ENCODE measurements at places on chromosomes 6 and 20.

GRCh38 chr6:167778497-167779128 is 48.1 kb upstream of the AFDN start:
- DNase-seq: no peak

DNA sequence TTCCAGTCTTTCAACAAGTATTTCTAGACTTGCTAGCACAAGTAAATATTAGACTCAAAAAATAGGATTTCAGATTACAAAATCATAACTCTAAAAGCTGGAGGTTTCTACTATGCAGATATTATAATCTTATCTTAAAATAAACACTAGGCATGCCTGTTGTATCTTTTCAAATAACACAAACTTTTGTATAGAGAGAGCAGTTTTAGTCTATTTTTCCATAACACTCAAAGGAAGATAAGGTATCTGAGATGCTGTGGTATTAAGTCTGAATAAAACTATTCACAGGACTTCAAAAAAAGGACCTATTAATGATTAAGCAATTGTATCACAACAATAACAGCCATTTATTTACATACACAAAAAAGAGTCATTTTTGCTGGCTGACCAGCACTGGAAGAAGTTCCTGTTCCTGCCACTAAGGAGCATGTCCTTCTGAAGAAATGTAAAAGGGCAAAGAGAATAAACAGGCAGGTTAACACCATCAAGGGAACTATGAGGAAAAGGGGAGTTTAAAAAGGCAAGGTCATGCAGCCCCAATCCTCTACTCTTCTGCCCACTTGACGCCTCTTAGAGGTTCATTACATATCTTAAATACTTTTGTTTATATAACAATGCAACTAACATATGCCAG is 39.4 kb downstream of the REPS1 start:
- no peak for DNase-seq

DNA sequence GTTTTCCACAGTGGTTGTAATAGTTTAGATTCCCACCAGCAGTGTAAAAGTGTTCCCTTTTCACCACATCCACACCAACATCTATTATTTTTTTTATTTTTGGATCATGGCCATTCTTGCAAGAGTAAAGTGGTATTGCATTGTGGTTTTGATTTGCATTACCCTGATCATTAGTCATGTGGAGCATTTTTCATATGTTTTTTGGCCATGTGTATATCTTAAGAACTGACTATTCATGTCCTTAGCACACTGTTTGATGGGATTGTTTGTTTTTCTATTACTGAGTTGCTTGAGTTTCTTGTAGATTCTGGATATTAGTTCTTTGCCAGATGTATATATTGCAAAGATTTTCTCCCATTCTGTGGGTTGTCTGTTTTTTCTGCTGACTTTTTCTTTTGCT is 820.1 kb downstream of the TENT5A start:
- no peak for DNase-seq

DNA sequence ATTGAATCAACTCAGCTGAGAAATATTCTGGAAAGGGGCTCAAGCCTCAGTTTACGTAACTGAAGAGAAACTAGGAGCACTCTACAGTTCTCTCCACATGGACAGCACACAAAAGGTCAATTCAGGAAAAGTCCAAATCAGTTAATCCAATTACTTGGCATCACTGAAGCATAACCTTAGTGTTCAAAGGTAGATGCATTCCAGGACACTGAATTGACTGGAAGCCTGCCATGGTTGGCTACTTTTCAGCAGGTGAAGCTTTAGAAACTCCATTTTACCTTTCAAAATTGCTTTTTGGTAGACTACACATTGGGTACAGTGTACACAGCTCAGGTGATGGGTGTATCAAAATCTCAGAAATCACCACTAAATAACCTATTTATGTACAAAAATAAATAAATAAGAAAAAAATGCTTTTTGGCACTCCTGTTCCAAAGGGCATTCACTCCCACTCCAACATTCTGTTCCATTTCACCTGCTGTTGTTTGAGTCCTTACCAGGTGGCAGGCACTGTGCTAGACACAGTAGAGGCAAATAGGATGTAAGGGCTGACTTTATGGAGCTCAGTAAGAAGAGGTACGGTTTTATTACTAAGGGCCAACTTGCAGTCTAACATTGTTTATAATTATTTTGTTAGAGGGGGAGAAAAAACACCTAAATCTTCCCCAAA is 153.4 kb downstream of the FAXC start:
- no peak for DNase-seq

GRCh38 chr20:1376007-1376406 is 16.8 kb downstream of the FKBP1A start:
- no peak for DNase-seq

- no peak for DNase-seq
Measured at GRCh38 chr6:119192200-119192599, 113.7 kb upstream of the FAM184A start.

- DNase-seq: no peak
Measured at GRCh38 chr20:46178891-46179290, 60.8 kb downstream of the CD40 start.

GRCh38 chr20:33276303-33277113 is 6.5 kb upstream of the BPIFB1 start:
- no peak for DNase-seq

DNA sequence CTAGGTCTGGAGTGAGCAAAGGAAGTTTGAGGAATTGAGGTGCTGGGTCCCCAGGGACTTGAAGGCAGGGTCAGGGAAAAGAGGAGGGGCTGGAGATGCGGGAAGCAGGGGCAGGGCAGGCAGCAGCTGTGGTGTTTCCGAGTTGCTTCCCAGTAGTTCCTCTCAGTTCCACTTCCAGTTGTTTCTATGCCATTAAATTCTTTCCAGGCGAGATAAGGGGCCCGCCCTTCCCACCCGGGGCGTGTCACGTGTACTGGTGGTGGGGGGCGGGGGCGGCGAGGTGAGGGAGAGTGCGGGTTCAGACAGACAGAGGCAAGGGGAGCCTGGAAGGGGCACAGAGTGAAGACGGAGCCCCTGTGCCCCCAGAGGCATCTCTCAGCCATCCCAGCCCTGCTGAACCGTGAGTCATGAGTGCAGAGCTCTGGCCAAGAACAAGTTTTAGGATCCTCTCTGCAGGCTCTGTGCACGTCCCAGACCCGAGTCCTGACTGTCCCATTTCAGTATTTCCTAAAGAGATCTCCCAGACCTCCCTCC is 977 bp downstream of the TNXB start:
- DNase-seq: no peak

DNA sequence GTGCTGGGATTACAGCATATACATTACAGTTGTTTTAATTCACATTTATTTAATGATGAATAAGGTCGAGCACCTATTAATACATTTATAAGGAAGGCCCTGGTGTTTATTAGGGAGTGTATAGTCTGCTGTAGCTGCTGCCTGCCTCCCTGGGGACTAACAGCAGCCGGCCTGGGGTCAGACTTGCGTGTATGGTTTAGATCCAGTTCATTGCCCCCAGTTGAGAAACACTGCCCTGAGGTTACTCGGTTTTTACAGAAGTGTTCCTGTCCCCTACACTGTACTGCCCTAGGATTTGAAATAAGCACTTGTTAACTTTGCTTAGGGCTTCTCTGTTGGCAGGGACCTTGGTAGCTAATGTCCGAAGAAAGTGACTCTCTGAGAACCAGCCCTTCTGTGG is 4.0 kb downstream of the TTPAL start:
- DNase-seq: no peak

GRCh38 chr6:111553580-111553979 is 52.1 kb downstream of the TRAF3IP2 start:
- DNase-seq: no peak

GRCh38 chr6:3423439-3424184 is 33.2 kb downstream of the SLC22A23 start:
- no peak for DNase-seq

GRCh38 chr20:54362283-54362682 is 113.1 kb upstream of the DOK5 start:
- no peak for DNase-seq

GRCh38 chr6:40477246-40478126 is 109.7 kb downstream of the LRFN2 start:
- no peak for DNase-seq

DNA sequence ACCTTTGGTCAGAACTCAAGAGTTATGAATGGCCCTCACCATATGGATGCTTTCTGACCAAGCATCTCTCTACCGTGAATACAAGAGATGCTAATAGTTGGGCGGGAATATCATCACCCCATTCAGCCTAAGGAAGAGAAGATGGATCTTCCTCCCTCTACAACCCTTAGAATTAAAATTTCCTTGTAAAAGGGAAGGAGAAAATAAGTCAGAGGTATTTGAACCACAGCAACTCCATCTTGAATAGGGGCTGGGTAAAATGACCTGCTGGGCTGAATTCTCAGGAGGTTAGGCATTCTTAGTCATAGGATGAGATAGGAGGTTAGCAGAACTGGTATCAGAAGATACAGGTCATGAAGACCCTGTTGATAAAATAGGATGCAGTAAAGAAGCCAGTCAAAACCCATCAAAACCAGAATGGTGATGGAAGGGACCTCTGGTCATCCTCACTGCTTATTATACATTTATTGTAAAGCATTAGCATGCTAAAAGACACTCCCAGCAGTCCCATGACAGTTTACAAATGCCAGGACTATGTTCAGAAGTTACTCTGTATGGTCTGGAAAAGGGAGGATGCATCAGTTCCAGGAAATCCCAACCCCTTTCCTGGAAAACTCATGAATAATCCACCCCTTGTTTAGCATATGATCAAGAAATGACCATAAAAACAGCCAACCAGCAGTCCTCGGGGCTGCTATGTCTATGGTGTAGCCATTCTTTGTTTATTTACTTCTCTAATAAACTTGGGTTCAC is 101.2 kb downstream of the DTNBP1 start:
- no peak for DNase-seq

- no peak for DNase-seq
Measured at GRCh38 chr20:40481337-40481736, 207.7 kb downstream of the MAFB start.

DNA sequence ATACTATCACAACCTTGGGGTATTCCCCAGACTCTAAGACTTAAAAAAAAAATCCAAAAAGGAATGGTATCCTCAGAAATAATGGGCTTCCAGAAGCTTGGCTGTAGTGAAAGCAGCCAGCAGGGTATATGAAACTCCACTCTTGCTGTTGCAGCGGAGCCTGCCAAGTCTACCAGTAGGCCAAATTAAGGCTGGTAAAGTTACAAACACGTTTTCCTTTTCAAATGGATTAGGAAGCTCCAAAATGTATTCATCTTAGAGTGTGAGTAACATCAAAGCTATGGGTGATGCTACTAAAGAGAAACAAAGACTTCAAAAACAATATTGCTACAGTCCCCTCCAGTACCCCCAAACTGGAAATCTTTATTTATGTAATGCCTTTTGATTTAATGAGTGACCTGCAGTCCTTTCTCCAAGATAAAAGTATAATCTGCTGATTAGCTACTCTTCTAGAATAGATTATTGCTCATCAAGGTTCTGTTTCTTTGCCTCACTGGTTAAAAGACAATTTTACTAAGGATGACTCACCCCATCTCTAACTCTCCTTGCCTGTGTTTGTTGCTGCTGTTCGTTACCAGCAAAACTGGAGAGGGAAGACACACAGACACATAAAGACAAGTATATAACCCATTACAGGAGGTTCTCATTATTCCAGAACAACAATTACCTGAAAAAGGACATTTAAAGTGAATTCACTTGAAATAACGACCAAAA is 84.9 kb downstream of the BTBD9 start:
- DNase-seq: no peak

DNA sequence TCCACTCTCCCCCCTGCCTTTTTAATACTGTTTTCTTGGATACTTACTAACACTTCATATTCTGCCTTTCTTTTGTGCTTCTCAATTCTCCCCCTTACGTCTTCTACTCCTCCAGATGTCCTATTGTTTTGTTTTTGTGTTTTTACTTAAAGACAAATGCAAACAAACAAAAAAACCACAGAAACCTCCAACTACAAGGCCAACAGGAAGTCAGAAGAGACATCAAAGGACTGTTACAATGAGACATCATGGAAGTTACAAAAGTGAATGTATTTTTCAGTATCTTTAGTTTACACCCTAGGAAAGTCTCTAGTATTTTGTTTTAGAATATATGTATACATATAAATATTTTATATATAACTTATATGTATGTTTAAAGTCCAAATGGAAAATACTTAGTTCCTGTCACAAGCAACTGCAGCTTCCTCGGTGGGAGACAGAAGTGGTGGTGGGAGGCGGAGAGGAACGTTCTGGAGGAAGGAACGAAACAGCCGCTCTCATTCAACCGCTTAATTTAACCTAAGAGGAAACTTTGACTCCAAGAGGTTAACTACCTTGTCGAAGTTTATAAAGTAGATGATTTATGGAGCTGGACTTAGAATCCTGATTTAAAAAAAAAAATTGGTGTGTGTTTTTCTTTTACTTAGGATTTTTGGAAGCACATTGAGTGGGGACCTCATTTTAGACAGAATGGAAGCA is 168.9 kb upstream of the PDE10A start:
- DNase-seq: no peak

- DNase-seq: no peak
Measured at GRCh38 chr6:90471263-90471662, 115.6 kb downstream of the MAP3K7 start.

- no peak for DNase-seq
Measured at GRCh38 chr6:128036808-128037570, 136.1 kb upstream of the THEMIS start.

GRCh38 chr20:59749301-59749700 is 145.0 kb downstream of the PHACTR3 start:
- no peak for DNase-seq

GRCh38 chr6:112221561-112221960 is 32.8 kb downstream of the LAMA4 start:
- no peak for DNase-seq

- DNase-seq: no peak
Measured at GRCh38 chr6:30657454-30657853, 10.5 kb downstream of the C6orf136 start.

DNA sequence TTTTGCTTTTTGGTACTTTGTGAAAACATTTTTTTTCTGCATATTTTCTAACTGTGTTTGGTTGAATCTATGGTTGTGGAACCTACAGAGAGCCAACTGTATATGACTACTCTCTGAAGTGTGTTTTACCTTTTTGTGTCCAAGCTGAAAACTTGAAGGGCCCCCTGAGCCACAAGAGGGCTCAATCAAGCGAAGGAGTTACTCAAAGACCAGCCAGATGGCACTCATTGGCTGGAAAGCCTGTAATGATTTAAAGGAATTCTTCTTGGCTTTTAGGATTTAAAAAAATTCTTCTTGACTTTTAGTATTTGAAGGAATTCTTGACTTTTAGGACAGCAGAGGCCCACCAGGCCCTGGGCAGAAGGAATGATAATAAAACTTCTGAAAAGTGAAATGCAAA is 27.0 kb upstream of the ECI2 start:
- no peak for DNase-seq
